ENCODE measurements at places on chromosomes 7 and 10.
A peak's percentile ranks its signal among the peaks of the same experiment; 100 is the strongest.

DNA sequence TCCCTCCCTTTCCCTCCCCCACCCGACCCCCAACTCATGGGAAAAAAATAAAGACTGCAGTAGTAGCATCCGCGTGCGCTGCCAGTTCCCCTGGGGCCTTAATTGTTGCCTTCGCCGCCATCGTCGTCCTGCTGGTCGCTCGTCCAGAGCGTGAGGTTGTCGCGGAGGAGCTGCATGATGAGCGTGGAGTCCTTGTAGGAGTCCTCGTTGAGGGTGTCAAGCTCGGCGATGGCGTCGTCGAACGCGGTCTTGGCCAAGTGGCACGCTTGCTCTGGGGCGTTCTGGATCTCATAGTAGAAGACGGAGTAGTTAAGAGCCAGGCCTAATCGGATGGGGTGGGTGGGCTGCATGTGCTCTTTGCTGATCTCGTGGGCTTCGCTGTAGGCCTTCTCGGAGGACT lies 27.0 kb downstream of the HSPB1 start:
- DNase-seq = no peak

- DNase-seq = no peak
Observed at GRCh38 chr7:21746949-21747348, 198.8 kb downstream of the CDCA7L start.

GRCh38 chr10:87761892-87762291 lies 56.1 kb downstream of the ATAD1 start:
- DNase-seq = no peak

DNA sequence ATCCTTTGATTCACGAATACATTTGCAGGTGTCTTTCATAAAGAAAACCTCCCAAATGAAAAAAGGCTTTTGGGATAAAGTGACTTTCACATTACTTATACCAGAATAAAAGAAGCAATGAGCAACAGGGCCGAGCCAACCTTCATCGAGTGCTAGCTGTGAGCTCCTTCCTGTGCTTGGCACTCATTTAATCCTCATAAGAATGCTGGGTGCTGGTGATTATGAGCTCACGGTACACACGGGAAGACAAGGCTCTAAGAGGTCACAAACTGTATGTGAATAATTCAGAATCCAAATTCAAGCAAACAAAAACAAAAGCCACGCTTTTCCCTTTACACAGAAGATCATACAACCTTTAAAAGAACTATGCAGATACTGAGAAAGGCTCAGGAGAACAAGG lies 156.2 kb downstream of the COBL start:
- DNase-seq = no peak

DNA sequence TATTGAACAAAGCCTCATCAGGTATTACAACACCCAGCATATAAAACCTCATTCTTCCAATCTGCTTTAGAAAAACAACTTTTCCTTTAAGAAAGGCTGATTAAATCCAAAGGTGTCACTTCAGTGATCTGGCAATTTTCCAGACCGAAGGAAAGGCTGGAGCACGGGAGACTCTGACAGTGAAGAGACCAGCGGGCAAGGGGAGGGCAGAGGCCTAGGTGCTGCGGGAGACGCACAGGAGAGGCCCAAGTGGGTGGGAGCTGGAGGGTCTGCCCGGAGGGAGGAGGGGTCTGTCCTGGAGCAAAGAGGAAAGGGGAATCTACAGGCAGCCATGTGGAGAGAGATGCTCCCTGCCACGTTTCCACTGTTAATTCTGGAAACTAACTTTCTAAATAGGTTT lies 24.3 kb upstream of the PPP2R2D start:
- DNase-seq = no peak

DNA sequence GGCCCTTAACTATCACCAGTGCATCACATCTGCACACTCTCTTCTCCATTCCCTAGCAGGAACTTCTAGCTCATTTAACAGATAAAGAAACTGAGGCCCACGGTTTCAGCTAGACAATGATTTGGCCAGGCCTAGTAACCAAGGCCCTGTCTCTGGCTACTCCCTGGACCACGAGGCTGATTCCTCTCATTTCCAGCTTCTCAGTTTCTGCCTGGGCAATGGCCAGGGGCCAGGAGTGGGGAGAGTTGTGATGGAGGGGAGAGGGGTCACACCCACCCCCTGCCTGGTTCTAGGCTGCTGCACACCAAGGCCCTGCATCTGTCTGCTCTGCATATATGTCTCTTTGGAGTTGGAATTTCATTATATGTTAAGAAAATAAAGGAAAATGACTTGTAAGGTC lies 13.5 kb downstream of the AQP1 start:
- peak; percentile 18 for DNase-seq

- DNase-seq = no peak
Observed at GRCh38 chr7:69631131-69631530, 32.9 kb downstream of the AUTS2 start.

DNA sequence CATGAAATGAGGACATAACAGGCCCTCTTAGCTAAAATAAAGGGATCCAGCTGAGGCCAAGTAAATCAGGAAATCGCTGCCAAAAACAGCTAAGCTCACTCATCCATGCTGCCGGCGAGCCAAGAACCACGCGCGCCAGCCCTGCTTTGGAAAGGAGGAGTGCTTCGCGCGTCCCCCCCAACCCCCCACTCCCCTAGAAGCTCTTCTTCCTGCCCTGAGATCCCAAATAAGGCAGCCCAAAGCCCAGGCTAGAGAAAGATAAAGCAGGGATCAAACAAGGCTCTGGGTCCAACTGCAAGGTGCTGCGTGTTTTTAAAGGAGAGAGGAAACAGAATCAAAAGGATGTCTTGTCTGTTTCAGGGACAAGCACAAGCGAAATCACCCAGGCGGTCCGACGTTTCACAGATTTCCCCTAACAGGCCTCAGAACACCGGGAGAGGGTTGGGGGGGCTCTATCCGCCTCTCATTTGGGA lies 168.3 kb upstream of the AUTS2 start:
- no peak for DNase-seq

Data from right lobe of liver (tissue), 6 donors.